ENCODE measurements at places on chromosomes 6 and 20. TPM values are rescaled to one million over a fixed set of nuclear protein-coding genes. Genes with fewer than 3 reads are reported as not detected.
A peak's percentile ranks its signal among the peaks of the same experiment; 100 is the strongest.

GRCh38 chr20:33602826-33603590 is 59.1 kb upstream of the C20orf144 start:
- DNase-seq: no peak

DNA sequence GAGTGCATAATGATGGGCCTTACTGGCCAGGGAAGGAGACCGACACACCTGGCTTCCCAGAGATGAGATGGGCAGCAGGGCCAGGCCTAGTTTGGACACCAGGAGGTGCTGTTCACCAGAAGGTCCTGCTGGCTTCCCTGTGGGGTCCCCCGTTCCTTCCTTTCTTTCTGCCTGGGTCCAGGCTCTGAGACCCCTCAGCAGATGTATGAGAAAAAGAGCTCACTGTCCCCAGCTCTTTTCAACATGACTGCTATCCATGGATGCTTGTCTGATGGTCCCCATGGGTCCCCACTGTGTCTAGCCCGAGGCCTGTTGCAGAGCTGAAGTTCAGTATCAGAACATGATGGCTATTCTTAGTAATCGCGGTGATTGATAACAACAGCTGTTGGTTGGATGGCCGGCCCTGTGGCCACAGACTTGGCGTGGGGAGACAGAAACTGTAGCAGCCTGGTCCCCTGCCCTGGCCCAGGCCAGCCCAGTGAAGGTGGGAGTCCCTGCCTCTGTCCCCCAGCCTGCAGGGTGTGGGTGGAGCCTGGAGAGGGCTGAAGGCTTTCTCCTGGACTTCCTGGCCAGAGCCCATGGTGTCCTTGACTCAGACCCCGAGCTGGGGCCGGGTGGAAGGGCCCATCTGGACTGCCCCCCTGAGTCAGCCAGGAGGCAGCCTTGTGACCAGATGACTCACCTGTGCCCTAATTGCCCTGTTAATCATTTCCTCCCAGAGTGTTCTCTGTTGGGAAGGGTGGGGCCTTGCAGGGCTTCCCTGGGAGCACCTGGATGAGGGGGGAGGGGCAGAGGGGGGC is 9.9 kb upstream of the BAK1 start:
- no peak for DNase-seq

GRCh38 chr6:75115481-75115880 is 90.4 kb downstream of the COL12A1 start:
- DNase-seq: no peak

GRCh38 chr6:169869301-169869700 is 117.9 kb downstream of the ERMARD start:
- no peak for DNase-seq

DNA sequence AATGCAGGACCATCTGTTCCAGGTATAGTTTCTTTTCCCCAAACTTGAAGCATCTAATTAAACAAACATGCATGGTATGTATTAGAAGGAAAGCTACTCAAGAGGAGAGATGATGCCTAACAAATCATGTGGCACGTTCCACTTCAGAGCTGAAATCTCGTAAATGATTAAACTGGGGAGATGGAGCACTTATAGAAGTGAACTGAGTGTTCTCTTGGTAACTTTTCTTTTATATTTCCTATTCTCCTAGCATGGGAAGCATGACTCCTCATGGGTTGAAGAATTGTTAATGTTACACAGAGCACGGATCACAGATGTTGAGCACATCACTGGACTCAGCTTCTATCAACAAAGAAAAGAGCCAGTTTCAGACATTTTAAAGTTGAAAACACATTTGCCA is 61.1 kb downstream of the CCN2 start:
- peak; percentile 44 for DNase-seq

GRCh38 chr6:159608961-159609651 is 83.9 kb downstream of the SOD2 start:
- no peak for DNase-seq

DNA sequence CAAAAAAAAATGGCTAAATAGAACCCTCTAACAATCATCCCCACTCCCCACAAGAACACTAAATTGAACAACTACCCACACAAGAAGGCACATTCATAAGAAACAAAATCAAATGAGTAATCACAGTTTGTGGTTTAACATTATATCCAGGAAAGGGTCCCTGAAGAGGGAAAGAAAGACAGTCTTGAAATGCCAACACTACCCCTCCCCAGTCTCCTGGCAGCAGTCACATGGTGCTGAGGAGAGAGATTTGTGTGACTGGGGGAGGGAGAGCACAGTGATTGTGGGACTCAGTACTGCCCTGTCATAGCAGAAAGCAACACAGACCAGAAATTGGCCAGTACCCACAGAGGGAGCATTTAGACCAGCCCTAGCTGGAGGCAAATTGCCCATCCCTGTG is 443.7 kb upstream of the BTBD3 start:
- no peak for DNase-seq

DNA sequence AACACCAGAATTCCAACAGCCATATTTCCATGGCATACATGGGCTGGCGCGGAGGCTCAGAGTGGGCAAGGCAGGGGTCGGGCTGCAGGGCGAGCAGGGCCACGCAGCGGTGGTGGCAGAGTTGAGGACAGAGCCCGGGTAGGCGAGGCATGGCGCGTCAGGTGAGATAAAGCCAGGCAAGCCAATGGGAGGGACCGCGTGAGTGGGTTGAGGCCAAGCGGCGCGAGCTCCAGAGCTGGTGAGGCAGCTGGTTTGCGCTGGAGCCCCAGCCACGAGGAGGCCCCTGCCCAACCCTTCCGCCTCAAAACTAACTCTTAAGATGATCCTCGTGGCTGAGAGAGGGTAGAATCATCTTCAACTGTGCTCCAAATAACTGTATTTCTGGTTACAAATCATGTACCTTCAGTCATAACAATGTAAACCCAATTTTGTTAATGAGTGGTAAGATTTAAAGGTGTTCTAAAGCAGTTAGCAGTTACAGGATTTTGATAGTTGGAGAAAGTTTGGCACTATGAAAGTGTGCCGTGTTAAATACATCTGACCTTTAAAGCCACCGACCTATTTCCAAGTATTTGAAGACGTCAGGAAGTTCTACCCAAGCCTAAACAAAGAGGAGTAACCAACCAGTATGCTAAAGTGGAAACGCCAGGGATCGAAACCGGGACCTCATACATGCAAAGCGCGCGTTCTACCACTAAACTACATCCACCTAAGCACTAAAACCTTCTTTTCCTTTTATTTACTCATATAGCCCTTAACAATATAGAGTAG is 107.9 kb downstream of the GPX5 start:
- DNase-seq: no peak

DNA sequence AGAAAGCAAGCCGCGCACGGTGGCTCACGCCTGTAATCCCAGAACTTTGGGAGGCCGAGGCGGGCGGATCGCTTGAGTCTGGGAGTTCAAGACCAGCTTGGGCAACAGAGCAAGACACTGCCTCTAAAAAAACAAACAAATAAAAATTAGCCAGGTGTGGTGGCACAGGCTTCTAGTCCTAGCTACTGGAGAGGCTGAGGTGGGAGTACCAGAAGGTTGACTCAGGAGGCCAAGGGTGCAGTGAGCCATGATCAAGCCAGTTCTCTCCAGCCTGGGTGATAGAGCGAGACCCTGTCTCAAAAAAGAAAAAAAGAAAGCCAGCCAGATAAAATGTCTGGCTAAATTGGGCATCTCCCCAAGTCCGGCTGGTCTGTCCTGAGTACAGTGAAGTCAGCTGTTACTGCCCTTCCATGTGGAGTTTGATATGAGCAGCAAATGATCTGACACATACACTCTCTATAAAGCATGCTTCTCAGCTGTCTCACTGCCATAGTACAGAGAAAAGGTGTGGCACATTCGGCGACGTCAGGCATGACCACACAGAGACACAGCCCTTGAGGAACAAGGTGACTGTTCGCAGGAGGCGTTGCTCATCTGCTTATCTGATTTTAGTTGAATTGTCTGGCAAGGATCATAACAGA is 13.0 kb downstream of the CD83 start:
- DNase-seq: no peak

DNA sequence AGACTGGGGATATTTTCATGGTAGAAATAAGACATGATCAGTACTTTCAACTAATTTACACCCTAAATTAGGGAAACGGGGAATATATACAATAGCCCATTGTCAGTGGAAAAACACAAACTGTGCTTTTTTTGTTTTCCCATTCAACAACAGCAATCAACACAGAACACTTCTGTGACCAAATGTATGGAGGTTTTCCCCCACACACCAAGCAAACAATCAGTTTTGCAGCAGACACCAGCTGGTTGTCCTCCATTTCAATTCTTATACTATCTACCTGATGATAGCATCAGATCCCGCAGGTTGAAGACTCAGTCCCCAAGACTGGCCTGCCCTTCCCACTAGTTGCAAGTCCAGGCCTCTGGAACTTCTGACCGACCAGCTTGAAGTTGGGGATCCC is 4.5 kb downstream of the HINT3 start:
- no peak for DNase-seq

DNA sequence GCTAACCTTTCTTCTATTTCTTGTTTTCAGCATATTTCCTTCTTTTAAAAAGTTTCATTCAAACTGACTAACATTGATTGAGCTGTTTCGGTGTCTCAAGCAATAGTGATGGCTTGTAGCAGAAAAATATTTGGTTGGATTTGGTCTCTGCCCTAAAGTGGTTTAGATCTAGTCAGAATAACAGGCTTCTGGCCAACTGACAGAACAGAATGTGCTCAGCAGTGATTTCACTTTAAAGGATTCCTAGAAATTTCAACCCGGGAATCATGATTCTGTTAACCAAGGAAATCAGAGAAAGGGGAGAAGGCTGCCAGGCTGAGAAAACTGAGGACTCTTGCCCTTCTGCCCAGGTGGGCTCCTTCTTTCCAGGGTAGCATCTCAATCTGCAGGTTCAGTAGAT is 16.6 kb upstream of the GSTA1 start:
- DNase-seq: no peak

DNA sequence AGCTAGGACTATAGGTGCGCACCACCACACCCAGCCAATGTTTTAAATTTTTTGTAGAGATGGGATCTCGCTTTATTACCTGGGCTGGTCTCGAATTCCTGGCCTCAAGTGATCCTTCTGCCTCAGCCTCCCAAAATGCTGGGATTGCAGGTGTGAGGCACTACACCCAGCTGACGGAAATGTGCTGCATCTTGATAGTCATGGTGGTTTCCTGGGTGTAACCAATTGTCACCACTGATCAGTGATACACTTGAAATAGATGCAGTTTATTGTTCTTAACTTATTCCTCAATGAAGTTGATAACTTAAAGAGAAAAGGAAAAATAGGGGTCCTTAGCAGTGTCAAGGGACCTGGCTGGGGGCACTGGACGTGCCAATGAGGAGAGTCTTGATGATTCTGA is 92.4 kb downstream of the PPP1R14C start:
- DNase-seq: no peak

GRCh38 chr6:106147476-106147875 is 61.3 kb downstream of the PRDM1 start:
- no peak for DNase-seq

DNA sequence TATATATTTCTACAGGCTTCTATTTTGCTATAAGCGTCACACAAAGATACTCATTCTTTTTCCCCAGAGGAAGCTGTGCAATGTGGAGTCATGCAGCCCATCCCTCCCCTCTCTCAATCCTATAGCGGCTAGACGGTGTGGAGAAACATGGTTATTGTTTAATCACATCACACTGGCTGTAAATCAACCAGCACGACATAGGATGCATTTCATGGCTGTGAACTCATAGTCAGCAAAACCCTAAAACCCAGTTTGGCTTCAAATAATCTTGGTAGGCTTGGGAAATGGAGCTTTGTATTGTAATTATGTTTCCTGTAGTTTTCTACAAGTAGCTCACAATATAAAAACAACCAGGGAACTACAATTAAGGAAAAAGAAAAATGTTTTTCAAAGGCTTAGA is 16.8 kb downstream of the FOXC1 start:
- DNase-seq: no peak

GRCh38 chr6:6972456-6972855 is 135.3 kb upstream of the RREB1 start:
- no peak for DNase-seq

DNA sequence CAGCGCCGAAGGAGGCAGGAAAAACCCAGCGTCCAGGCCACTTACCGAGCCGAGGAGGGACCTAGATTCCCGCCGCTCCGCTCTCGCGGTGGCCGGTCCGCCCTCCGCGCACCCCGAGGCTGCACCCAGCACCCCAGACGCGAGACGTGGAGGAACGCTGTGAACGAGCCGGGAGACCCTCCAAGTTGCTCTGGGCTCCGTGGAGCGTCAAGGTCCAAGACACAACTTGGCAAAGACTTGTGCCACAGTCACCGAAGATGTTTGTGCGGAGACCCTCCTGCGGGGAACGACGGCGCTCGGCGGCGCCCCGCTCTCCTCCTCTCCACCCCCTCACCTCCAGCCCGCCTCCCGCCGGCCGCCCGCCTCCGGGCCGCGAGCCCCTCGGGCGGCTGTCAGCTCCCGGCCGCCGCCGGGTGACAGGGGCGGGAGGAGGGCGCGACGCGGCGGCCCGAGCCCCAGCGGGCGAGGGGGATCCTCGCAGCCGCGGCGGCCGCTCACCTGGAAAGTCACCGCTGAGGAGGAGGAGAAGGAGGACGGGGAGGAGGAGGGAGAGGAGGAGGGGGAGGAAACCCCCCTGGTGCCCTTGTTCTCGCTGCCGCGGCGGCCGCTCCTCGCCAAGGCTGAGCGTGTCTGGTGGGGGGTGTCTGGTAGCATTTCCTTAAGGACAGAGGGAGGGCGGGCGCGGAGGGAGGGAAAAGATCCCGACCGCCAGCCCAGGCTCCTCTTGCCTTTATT is 637 bp upstream of the HIVEP2 start:
- DNase-seq: peak; percentile 55

GRCh38 chr6:16136621-16137450 is 8.0 kb downstream of the MYLIP start:
- no peak for DNase-seq

- DNase-seq: no peak
Measured at GRCh38 chr20:3316136-3316535, 77.1 kb upstream of the SLC4A11 start.

GRCh38 chr6:7198833-7199800 is 91.4 kb downstream of the RREB1 start:
- no peak for DNase-seq

- no peak for DNase-seq
Measured at GRCh38 chr6:121333196-121333595, 1.1 kb downstream of the TBC1D32 start.

- no peak for DNase-seq
Measured at GRCh38 chr20:17870086-17870740, 98.4 kb downstream of the SNX5 start.

- DNase-seq: no peak
Measured at GRCh38 chr20:7090811-7091210, 323.3 kb downstream of the BMP2 start.

- no peak for DNase-seq
Measured at GRCh38 chr6:20137837-20138236, 74.4 kb downstream of the MBOAT1 start.

GRCh38 chr20:25320035-25320800 is 70.4 kb downstream of the ABHD12 start:
- DNase-seq: no peak

- DNase-seq: no peak
Measured at GRCh38 chr20:36779656-36780025, 6.1 kb upstream of the DSN1 start.

Gene UBD
- polyA plus RNA-seq: 0.88 TPM

Gene OXT
- 0.69 TPM for polyA plus RNA-seq

Gene MCHR2
- not detected for polyA plus RNA-seq

Gene PROCR
- 9.1 TPM for polyA plus RNA-seq

Gene CDH26
- polyA plus RNA-seq: 1.1 TPM

Gene TPBG
- polyA plus RNA-seq: 23.1 TPM

Gene CTAGE9
- 0.29 TPM for polyA plus RNA-seq

Gene CPXM1
- polyA plus RNA-seq: 339 TPM

Gene SLC22A16
- polyA plus RNA-seq: 0.25 TPM

Gene SLC35F1
- polyA plus RNA-seq: 3.6 TPM
